ENCODE measurements at places on chromosomes 7 and 10.

- peak; percentile 51 for DNase-seq
Observed at GRCh38 chr10:50421026-50421719, 169.9 kb upstream of the ASAH2 start.

DNA sequence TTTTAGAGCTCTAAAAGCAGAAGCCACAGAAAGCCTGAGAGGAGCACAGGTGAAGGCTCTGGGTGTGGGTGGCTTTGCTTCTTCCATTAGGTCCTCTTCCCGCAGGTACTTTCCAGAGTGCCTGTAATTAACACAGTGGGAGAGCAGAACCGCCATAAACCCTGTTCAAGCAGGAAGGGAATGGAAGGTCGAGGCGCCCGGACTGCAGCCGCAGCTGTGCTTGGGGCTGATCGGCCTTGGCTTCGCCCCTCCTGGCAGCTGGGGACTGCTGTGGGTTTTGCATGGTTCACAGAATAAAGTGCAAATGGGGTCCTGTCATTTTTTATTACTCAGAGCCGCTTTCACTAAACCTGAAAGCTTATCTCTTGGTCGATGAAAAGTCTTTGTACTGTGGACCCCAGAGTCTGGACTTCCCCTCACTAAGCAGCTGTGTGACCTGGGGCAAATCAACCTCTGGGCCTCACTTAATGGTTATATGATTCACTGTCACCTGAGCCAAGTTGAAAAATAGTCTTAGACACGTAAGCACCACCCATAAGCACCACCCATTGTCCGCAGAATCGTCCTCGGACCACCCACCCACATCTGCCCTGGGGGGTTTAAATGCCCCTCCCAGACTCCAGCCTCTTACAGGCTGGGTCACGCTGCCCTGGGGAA lies 100.9 kb downstream of the XRCC2 start:
- DNase-seq: no peak

DNA sequence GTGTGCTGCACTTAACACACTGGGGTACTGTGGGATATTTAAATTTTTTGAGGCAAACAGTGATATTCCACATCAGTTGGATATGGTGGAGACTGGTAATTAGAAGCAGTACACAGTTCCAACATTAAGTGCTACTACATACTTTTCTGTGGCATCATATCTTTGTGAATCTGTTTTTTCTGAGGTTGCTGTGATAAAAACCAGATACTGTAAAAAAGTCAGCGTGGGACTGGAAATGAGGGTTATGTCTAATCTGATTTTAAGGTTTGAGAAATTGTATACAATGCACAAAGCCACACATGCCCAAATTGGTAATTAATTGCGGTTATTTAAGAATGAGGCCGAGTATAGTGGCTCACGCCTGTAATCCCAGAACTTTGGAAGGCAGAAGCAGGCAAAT lies 41.2 kb downstream of the TBC1D12 start:
- DNase-seq: peak; percentile 17

- peak; percentile 81 for DNase-seq
Observed at GRCh38 chr10:123583639-123584418, 82.3 kb upstream of the GPR26 start.

DNA sequence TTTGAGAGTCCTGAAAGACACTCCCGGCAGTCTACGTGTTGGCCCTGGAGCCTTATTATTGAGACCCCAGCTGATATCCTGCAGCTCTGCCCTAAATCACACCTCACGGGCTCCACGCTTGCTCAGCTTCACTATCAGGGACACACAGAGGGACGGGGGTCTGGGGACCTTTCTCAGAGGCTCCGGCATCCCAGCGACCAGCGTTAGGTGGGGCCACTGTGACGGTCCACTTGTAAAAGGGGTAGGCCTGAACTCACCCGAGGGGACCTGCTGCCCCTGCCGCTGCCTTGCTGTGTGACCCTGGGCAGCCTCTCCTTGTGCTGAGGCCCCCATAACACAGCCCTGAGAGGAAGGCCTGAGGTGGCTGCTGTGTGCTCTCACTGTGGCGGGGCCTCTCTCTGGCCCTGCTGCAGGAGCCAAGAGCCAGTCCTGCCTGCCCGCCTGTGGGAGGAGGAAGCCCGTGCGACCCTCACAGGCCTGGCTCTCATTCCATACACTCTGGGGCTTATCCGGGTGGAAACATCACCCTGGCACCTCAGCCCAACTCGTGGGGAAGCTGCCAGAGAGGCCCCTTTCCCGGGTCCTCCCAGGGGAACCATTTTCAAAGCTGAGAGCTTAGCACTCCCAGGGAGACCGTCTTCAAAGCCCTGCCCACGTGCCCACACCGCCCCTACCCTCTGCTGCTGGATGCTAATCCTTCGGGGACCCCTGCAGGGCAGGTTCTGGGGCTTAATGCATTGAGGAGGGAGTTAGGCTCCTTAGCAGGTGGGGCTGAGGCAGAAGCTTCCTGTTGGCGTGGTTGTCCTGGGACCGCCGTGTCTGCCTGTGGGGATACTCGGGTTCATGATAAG lies 21.7 kb downstream of the AQP1 start:
- no peak for DNase-seq

DNA sequence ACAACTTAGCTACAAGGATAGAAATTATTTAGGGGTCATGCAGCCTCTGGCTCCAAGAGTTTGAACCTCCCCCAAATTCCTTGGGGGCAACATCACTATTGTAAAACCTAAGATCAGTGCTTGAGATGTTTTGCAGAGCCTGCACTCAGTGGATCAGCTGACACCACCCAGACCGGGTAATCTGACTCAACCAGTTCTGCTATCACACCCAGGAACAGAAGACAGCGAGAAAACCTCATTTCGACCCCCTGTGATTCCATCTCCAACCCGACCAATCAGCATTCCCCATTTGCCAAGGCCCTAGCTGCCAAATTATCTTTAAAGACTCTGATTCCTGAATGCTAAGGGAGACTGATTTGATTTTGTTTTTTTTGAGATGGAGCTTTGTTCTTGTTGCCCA lies 5.2 kb downstream of the TACR2 start:
- DNase-seq: no peak

- no peak for DNase-seq
Observed at GRCh38 chr7:94602181-94602580, 53.8 kb downstream of the SGCE start.

DNA sequence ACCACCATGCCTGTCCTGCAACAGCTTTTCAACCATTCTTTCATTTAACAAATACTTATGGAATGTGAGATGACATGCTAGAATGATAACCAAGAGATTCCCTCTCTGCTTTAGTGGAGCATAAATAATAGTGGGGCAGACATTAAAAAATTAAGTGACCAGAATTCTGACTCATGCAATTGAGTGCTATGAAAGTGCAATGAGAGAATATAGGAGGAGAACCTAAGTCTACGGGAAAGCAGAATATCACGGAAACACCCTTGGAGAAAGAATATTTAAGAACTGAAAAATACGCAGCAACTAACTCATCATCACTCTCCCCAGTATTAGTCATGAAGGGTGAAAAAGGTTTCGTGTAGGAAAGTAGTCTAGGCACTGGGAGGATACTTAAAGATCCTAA lies 7.1 kb downstream of the KIF5B start:
- peak; percentile 77 for DNase-seq

GRCh38 chr7:18425838-18426445 lies 69.6 kb upstream of the HDAC9 start:
- peak; percentile 39 for DNase-seq

- no peak for DNase-seq
Observed at GRCh38 chr10:133592716-133593115, 27.3 kb upstream of the SYCE1 start.

- DNase-seq: peak; percentile 31
Observed at GRCh38 chr7:41774966-41775365, 72.1 kb upstream of the INHBA start.

GRCh38 chr10:97311111-97311626 lies 7.9 kb upstream of the FRAT1 start:
- no peak for DNase-seq

- no peak for DNase-seq
Observed at GRCh38 chr10:47409171-47409865, 25.2 kb upstream of the ZNF488 start.

GRCh38 chr7:24896031-24896501 lies 83.9 kb downstream of the OSBPL3 start:
- no peak for DNase-seq

DNA sequence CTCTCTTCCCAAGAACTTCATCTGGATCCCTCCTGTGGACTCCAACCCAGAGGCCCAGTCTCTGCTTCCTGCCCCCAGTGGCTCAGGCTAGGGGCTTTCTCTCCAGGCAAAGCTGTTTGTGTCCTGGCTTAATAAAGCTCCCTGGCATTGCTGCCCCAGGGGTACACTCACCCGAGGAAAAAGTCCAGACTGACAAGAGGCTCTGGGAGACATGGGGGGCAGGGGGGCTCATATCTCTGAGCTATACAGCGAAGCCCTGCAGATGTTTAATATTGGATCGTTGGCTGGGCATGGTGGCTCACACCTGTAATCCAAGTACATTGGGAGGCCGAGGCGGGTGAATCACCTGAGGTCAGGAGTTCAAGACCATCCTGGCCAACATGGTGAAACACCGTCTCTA lies 10.7 kb upstream of the COMTD1 start:
- DNase-seq: no peak

DNA sequence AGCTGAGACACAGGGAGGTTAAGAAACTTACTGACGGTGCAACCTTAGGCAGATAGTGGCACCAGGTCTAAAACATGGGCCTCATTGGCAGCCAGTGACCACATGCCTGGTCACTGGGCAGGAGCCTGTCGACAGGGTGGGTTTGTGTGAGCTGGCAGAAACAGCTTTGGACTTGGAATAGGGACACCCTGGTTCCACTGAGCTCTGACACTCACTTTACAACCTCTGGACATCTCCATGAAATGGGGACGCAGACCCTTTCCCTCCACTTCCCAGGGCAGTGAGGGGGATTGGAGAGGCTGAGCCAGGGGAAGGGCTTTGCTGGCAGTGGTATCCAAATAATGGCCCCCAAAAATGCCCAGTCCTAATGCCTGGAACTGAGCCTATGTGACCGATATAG lies 49.7 kb downstream of the OAT start:
- DNase-seq: no peak

DNA sequence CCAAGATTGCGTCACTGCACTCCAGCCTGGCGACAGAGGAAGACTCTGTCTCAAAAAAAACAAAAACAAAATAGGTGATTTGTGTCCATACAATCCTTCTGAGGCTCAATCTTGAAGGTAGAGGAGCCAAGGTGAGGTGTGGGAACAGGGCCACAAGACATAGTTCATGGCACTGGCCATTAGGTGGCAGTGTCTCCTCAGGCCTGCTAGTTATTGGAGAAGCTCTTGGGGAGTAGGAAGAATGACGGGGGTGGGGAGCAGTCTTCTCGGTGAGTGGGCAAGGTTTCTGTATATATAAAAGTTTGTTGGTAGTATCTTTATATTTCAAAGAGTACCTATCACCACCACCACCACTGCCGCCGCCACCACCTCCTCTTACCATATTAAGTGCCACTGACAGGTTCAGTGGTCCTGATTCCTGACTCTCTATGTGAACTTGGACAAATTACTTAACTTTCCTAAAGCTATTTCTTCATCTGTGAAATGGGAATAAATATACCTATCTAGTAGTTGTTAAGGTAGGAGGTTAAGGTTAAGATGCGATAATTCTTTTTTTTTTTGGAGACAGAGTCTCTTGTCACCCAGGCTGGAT lies 24.0 kb downstream of the CCSER2 start:
- DNase-seq: peak; percentile 69

- no peak for DNase-seq
Observed at GRCh38 chr10:88982366-88982765, 8.2 kb upstream of the FAS start.

DNA sequence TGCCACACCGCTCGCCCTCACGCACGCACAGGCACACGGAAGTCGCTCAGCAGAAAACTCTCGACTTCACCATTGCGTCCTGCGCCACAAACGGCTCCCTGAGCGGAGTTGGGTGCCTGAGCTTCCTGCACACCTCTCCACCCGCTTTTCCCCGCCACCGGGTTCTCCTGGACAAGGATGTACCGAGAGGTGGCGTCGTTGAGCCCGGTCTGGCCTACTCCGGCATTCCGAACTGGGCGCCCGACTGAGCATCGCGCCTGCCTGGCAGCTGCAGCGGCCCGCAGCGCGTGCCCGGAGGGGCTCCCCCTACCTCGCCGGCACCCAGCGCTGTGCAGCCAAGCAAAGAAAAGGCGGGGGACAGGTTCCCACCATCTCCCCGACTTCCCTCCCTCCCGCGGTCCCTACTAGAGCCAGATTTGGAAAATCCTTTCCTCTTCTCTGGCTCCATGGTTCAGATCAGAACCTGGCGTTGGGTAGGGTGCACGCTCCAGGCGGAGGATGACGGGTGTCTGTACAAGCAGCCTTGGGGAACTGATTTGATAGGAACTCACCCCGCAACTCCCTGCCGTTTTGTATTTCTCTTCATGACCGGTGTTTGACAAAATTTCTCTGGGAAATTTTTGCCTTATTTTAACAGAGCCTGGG lies 1.7 kb downstream of the SORCS3 start:
- peak; percentile 20 for DNase-seq

DNA sequence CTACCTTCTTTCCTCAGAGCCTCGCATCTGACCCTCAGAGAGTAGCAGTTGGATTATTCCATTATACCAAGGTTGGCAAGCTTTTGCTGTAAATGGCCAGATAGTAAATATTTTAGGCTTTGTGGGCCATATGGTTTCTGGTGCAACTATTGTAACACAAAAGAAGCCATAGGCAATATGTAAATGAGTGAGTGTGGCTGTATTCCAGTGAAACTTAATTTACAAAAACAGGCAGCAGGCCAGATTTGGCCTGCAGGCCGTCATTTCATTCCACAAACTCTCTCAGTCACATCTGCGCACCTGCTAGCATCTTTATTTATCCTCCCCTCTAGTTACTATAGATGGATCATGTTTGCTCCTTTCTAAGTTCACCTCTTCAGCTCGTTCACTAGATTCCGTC lies 6.7 kb downstream of the ZNF518A start:
- DNase-seq: no peak

- DNase-seq: no peak
Observed at GRCh38 chr7:18806177-18806576, 310.6 kb downstream of the HDAC9 start.

GRCh38 chr10:111954386-111954785 lies 229.2 kb downstream of the GPAM start:
- no peak for DNase-seq

DNA sequence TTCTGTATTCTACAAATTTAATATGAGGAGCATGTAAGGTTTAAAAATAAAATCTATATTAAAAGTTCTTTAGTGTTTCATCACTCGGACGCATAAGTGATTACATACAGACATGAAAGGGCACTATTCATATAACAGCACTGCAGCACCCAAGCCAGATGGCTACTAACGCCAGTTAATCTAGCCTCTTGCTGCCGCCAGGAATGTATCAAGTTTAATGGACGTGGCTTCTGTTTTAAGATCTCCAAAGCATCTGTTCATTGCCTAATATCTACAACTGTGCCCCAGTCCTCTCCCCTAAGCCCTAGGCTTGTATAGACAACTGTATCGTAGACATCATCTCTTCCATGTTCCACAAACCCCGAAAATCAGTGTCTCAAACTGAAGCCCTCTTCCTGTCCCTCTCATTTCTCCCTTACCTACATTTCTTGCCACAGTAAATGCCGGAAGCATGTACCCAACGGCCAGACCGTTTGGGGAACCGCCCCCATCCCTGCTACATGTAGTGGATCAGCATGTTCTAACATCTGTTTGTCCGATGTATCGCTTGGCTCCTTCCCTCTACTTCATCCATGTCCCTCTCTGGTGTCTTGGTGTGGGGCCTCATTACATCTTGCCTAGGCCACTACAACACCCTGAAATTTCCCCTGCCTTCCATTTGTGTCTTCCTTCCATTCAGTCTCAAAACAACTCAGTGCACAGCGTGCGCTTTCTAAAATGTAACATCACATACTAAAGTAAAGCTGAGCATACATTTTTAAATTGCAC lies 147.5 kb upstream of the RSU1 start:
- peak; percentile 24 for DNase-seq

GRCh38 chr7:4131063-4131462 lies 551.0 kb upstream of the FOXK1 start:
- DNase-seq: no peak

GRCh38 chr7:116101704-116102103 lies 71.1 kb upstream of the TFEC start:
- DNase-seq: peak; percentile 27
